ENCODE measurements at places on chromosomes 4 and X. TPM values are rescaled to one million over a fixed set of nuclear protein-coding genes. Genes with fewer than 3 reads are reported as not detected.

The CLGN gene
- total RNA-seq = 0.08 TPM

The MMRN1 gene
- total RNA-seq = not detected

The SSX3 gene
- total RNA-seq = not detected

The GAGE12H gene
- total RNA-seq = not detected

The ERCC6L gene
- total RNA-seq = 5.2 TPM

The TMSB15C gene
- 0.56 TPM for total RNA-seq

The FAM236A gene
- not detected for total RNA-seq

The SOD3 gene
- 22.3 TPM for total RNA-seq
